ENCODE measurements at places on chromosomes 6 and 20.

- DNase-seq = peak; percentile 16
Observed at GRCh38 chr20:5400164-5400762, 83.5 kb upstream of the PROKR2 start.

DNA sequence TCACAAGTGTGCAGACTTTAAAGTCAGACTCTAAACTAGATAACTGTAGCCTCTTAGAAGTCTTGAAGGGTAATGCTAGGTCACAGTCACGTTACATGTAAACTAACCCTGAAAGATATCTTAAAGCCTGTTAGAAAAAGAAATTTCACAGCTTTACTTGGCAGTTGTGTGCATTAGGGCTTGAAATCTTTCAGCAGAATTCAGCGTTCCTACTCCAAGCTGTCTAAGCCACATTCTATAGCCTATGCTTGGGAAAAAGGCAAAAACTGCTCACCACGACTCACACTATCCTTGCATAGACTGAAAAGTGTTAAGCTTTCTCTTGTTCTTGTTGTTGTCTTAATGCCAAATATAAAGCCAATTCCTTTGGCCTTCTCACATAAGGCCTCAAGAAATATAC lies 338.0 kb upstream of the SASH1 start:
- DNase-seq = peak; percentile 3

GRCh38 chr20:44762466-44763140 lies 16.9 kb downstream of the KCNK15 start:
- DNase-seq = no peak

GRCh38 chr6:87982134-87982533 lies 65.5 kb upstream of the SPACA1 start:
- no peak for DNase-seq

GRCh38 chr6:133568970-133569889 lies 319.7 kb upstream of the TCF21 start:
- peak; percentile 91 for DNase-seq

DNA sequence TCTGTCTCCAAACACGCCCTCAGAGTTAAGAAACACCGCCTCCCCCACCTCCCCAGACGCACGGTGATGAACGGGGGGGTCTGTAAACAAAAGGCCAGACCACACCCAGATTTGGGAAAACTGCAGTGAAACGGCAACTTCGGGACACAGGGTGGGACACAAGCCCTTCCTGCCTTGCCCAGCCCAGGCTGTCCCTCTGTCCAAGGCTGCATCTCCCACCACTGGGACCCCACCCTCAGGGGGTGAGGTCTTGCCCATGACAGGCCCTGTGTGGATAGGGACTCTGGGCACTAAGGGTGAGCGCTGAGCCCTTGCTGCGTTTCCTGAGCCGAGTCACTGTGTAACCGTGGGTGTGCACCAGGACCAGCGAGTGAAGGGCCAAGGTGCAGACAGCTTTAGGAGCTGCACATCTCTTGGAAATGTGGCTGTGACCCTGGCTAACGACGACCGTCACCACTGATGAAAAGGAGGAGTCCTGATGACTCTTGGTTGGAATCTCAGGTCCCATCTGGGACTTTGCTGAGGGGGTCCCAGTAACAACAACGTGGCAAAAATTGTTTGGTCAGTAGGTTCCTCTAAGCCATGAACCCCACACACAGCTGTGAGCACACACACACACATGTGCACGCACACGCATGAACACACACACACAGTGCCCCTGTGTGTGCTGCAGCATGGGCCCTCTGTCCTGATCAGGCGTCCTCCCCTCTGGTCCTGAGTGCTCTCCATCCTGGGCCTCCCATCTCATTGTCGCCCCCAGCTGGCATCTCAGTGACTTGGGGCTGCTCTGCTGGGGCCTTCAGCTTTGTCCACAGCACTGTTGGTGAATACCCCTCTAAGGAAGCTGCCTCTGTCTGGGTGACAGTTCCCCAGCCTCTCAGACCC lies 100.6 kb downstream of the RAMACL start:
- DNase-seq = no peak

- no peak for DNase-seq
Observed at GRCh38 chr6:8743170-8743745, 307.9 kb upstream of the SLC35B3 start.

GRCh38 chr20:64106981-64107735 lies at the start of gene NPBWR2:
TSS of gene NPBWR2 (minus strand) at chr20:64107565. CDS start at chr20:64106831, 734 bp downstream.
- no peak for DNase-seq
